ENCODE measurements at places on chromosomes 16 and 17. TPM values are rescaled to one million over a fixed set of nuclear protein-coding genes. Genes with fewer than 3 reads are reported as not detected.

KRT33A gene
- total RNA-seq, result not detected

GRCh38 chr17:43360376-43360738 lies 38.4 kb upstream of the ARL4D start:
- DNase-seq, result peak; percentile 93

ARHGAP27 gene
- total RNA-seq, result 7.1 TPM

GRCh38 chr17:57956291-57957119 lies 1.3 kb upstream of the CUEDC1 start:
- DNase-seq, result no peak

ARHGAP44 gene
- 3.0 TPM for total RNA-seq

DNA sequence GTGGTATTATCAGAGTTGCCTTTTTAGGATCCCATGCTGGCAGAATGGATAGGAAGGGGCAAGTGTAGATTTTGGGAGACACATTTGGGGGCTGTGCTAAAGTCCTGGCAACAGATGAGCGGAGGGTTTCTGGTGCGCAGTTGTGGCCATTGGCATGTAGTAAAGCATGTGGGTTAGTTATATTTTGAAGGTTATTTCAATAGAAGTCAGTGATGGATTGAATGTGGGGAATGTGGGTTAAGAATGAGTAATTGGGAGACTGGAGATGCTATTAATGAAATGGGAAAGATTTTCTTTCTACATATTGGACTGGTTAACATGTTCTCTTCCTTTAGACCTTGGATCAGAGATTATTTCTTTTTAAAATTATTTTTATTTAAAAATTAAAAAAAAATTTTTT lies 10.0 kb downstream of the DUS2 start:
- no peak for DNase-seq

- DNase-seq, result peak; percentile 87
Observed at GRCh38 chr17:29369831-29370735, 20.1 kb upstream of the TAOK1 start.

GRCh38 chr16:29310852-29311314 lies 95.6 kb downstream of the NPIPB11 start:
- DNase-seq, result no peak

DNA sequence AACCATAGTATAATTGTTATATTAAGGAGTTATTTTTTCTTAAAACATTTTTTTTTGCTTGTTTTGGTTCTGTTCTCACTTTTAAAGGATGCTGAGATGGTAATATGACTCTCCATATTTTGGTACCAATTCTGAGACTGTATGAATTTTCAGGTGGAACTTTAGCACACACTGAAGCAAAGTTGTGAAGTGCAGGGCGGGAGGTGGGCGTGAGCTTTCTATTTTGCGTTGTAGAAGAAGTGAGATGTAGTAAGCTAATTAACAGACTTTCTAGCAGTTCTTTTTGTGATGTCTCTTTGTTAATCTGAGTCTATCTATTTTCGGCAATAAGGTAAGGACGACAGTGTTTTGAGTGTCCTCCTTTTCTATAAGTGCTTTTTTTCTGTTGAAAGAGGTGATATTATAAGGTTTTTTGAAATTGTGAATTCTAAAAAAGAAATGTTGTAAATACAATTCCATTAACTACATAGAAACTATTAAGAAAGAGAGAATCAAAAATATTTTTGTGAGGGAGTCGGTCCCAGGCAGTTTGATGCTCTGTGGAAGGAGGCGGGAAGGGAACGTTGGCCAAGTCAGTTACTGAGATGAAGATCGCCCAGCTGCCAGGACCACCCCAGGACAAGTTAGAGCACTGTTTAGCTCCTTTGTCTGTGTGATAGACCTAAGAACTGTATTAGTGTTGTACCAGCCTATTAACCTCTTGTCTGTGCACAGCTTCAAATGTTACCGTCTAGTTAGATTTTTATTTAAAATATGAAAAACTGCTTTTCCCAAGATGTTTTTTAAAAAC lies 65.0 kb downstream of the CCDC182 start:
- DNase-seq, result no peak
